ENCODE measurements at places on chromosomes 13 and 19.

DNA sequence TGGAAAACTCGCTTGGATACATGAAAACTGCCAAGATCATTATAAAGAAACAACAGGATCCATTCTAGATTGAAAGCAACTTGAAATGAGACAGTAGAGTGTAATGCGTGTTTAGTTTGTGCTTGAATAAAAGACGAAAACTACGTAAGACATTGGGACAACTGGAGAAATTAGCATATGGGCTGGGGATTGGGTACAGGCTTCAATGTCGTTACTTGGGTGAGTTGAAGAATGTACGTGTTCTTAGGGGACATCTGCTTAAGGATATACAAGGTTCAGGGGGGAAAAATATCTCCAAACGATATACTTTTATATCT is 471 bp upstream of the ERVK3-1 start:
- no peak for DNase-seq

GRCh38 chr13:83906240-83906820 is 24.1 kb upstream of the SLITRK1 start:
- no peak for DNase-seq

- DNase-seq = no peak
Observed at GRCh38 chr19:47398707-47399597, 20.4 kb downstream of the MEIS3 start.

DNA sequence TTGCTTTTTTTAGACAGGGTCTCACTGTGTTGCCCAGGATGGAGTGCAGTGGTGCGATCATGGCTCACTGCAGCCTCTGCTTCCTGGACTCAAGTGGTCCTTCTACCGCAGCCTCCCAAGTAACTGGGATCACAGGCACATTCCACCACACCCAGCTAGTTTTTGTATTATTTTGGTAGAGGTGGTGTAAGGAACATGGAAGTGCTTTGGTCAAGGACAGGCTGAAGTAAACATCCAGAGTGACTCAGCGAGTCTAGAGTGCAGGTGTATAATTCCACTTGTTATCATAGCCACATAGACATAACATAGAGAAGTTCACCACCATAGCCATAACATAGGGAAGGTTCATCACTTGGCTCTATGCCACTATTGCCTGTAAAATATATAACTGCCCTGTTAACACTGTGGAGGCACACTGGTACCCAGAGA is 98.6 kb downstream of the RBM26 start:
- no peak for DNase-seq

DNA sequence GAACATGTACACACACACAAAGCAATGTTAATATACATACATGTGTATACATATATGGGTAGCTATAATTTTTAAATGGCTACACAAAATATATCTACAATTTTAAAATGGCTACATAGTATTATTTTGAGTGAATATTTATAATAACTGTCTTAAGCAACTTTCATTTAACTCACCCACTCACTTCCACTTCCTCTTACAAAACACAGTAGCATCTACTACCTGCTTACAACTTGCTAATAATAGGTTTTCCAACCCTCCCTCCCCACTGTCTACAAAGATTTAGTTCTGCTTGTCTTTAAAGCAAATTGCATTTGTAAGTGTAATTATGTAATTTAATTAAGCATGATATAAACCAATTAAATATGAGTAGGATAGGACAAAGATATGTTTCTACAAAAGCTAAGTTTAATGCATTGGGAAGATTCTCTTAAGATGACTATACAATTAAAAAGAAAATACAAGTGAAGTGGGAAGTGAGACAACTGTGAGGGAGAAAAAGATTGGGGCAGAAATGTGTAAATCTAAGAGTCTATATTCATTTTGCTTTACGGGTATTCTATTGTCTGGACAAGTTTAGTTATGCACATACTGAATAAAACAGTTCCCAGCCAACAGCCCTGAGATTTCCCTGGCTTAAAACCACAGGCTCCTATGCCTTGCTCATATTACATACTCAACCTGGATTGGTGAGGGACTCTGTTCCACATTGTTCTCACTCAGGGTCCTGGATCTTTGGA is 583.1 kb downstream of the EFNB2 start:
- no peak for DNase-seq

- no peak for DNase-seq
Observed at GRCh38 chr19:4232614-4233281, 3.4 kb downstream of the EBI3 start.

Data from CD4-positive, alpha-beta T cell treated with Interleukin-2 at 100 ng/mL for 4 hours (primary cell).